ENCODE measurements at places on chromosomes 6 and 20. TPM values are rescaled to one million over a fixed set of nuclear protein-coding genes. Genes with fewer than 3 reads are reported as not detected.

The GMPR gene
- total RNA-seq: 11.6 TPM

The SLC17A1 gene
- total RNA-seq: not detected

The CDK5RAP1 gene
- total RNA-seq: 16.4 TPM

The HDGFL1 gene
- total RNA-seq: not detected
